Stimulated activated CD8-positive, alpha-beta memory T cell treated with anti-CD3 and anti-CD28 coated beads, Interleukin-4, amount 100 ng/mL, for 4 hours (primary cell): ENCODE measurements at places on chromosomes 2 and 18.

DNA sequence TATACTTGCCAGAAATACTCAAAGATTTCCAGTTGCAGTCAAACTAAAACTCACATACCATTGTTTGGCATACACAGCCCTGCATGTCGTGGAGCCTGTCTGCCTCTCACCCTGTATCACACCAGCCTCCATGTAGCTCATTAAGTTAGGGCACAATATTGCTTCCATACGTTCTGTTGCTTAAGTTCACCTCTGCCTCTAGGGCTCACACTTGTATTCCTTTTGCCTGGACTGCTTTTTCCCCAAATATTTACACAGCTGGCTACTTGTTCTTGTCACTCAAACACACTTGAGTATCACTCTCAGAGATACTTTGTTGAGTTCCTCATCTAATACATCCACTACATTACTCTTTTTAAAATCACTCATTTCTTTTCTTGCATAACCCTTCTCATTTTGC lies 83.1 kb downstream of the PTH2R start:
- no peak for DNase-seq

DNA sequence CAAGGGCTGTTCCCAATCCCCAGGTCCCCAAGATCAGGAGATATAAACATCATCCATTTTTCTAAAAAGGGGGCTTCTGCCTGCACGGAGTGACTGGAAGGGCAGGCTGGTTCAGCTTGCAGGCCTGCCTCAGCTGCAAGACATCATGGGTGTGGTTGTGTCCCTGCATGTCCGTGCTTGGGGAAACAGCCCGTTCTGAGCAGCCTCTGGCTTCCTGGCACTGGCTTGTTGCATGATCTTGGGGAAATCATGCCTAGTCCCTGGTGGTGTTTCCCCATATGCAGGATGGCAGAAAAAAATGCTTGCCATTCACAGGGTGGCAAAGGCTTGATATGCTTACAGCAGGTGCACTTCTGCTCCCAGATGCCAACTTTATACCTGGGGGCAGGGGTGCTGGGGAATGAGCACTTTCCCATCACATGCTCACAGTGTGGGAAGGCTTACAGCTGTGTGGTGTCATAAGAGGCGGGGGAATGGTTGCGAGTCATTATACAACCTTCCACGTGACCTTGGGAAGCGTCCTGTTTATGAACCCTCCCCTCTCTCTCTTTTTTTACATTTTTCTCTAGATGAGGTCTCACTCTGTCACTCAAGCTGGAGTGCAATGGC lies 7.2 kb downstream of the PCARE start:
- DNase-seq: no peak

- no peak for DNase-seq
Measured at GRCh38 chr2:55119711-55120487, 69.6 kb upstream of the RTN4 start.

GRCh38 chr2:69776886-69777785 lies 35.2 kb downstream of the ANXA4 start:
- no peak for DNase-seq

- DNase-seq: no peak
Measured at GRCh38 chr2:112093216-112093615, 38.1 kb downstream of the TMEM87B start.

DNA sequence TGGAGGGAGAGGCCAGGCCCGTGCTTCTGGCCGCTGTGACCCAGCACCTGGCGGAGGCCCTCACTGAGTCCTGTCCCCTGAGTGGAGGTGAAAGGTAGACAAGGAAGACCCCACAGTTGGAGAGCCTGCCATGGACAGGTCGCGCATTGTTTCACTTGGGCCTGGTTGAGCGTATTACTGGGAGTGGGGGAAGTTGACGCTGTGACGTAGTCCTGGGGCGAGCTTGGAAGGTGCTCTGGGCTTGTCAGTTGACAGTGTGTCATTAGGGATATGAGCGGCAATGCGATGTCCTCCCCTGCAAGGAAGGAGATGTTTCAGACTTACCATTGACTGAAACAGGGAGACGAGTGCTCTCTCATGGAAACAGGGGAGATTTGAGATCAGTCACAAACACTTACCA lies 127.1 kb downstream of the SH3RF3 start:
- no peak for DNase-seq

GRCh38 chr18:76819411-76820136 lies 2.8 kb upstream of the ZNF236 start:
- no peak for DNase-seq

DNA sequence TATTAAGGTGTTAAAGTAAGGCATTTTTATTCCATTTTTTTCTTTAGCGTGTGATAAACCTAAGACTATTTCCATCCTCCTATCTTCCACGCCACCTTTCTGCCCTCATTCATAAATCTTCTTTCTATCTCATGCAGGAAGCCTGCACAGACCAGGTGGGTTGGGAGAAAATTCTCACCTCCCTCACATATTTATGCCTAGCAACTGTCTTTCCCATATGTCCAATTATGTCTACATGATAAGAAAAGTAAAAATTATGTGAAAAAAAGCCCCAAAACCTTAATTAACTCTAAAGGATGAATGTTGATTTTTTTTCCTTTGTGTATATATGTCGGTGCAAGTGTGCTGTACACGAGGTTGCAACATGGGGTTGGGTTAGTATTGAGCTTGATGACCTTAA lies 225.6 kb upstream of the GCFC2 start:
- no peak for DNase-seq

DNA sequence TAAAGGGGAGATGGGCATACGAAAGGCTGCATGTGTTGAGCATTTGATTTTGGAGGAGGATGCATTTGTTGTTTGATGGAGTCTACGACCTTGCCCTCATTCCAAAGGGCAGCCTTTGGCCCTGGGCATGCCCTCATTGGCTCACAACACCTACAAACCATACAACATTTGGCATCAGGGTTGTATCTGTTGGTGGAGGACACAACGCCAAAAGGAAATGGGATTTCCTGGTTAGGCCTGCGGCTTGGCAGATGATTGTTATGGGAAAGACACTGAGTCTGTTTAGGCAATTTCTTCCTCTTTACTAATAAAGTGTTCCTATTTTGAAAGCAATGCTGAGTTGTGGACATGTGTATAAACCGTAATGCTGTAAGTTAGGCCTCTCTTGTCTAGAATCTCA lies 246.9 kb downstream of the LDLRAD4 start:
- DNase-seq: no peak

DNA sequence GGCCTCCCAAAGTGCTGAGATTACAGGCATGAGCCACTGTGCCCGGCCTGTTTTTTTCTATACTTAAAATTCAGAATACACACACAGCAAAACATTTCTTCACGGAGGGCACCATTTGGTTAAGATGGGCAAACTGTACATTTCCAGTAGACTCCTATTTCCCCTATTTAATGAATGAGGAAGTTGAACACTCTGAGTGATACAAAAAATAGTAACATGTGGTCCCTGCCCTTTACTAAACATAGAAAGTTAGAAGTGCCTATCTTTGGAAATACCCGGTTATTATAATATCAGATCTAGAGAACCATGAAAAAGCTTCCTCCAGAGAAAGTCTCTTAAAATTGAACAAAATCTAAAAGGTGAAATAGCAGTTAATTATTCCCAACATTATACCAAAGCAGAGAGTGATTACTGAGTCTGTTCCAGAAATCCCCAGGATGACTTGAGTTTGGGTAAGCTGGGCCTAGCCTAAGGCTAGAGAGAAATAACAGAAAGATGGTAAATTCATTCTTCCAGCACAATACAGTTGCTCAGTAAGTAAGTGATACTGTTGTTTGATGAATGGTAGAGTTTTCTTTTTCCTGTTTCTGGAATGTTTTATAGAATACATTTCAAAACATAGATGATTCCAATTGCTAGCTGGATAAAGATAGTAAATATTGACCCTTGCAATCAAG lies 23.3 kb upstream of the RMC1 start:
- no peak for DNase-seq

DNA sequence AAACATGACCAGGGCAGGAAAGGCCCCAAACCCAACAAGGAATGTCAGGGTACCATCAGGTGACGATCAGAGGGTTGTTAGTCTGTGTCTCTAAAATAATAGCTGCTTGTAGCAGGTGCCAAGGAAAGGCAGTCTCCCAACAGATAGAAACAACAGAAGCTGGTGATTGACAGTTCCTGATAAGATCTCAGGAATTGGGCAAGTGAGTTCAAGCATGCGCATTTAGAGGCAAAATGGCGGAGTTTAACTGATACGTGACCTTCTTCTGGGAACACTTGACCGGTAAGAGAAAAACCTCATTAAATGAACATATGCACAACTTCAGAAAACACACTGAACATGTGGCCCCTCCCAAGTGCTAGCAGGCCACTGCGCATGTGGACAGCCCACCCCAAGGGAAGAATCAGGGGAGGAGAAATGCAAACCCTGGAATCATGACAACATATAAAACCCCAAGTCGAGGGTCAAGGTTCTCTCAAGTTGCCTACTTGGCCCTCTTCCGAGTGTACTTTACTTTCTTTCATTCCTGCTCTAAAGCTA lies 664.9 kb downstream of the KCNJ3 start:
- no peak for DNase-seq

GRCh38 chr2:160472839-160473251 lies 20.8 kb downstream of the RBMS1 start:
- DNase-seq: no peak

GRCh38 chr2:8886876-8887275 lies 49.5 kb upstream of the KIDINS220 start:
- DNase-seq: no peak

GRCh38 chr2:46198164-46198883 lies 98.9 kb upstream of the EPAS1 start:
- DNase-seq: no peak

- DNase-seq: no peak
Measured at GRCh38 chr2:189181706-189182105, 2.1 kb upstream of the COL5A2 start.

DNA sequence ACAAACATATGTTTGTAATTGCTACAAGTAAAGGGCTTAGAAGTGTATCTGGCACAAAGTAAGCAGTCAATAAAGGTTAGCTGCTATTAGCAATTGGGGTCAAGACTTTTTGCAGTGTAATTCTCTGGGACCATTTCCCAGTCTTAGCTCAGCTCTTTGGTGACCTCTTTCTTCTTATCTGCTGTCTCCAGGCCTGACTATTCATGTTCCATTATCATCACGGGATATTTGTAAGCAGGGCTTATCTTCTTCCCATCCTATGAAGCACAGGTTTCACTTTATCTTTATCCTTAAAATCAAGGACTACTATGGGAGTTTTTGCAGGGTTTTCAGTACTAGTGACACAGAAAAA lies 131.7 kb downstream of the DOCK10 start:
- DNase-seq: no peak

DNA sequence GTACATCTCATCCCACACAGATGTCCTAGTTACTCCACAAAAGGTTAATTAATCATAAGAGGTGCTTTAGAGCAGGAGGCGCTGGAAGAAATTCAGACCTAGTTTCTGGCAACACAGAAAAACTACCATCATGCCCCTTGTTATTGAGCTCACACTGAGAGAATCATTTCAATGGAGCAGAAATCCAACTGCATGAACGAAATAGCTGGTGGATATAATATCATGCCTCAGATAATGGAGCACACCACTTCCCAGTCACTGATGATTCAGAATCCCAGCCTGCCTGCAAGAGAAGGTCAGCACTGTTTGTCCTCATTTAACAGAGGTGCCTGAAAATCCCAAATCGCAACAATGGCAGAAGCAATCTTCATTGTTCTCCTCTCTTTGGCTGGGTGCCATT lies 125.8 kb upstream of the CREB1 start:
- no peak for DNase-seq

DNA sequence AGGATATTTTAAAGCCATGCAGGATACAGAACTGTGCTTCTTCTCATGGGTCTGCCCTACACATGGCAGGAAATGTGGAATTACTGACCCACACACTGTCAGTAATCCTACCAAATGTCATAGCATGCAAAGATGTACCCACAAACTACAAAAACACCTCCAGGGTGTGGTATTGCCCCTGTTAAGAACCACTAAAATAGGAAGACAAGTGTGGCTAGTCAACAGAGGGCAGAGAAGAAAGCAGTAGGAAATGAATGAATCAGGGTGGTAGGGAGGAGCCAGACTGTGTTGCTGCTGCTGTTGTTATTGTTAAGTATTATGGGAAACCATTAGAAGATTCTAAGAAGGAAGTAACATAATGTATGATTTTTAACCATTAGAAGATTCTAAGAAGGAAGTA lies 556.7 kb upstream of the ACVR2A start:
- DNase-seq: no peak

DNA sequence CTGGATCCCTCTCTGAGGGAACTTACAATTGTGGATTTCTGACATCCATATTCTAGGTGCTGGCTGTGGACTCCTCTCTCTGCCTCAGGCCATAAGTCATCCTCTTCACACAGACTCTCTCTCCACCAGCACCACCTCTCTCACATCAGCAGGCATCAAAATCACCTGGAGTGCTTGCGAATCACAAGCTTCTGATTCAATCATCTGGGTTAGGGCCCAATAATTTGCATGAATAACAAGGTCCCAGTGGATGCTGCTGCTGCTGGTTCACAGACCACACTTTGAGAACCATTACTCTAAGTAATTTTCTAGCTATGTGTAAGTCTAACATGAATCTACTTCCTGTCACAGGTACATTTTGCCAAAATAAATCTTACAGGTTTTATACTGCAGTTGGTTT lies 214.9 kb downstream of the DSEL start:
- no peak for DNase-seq

GRCh38 chr2:98935111-98935770 lies 784 bp downstream of the CRACDL start:
- DNase-seq: no peak

DNA sequence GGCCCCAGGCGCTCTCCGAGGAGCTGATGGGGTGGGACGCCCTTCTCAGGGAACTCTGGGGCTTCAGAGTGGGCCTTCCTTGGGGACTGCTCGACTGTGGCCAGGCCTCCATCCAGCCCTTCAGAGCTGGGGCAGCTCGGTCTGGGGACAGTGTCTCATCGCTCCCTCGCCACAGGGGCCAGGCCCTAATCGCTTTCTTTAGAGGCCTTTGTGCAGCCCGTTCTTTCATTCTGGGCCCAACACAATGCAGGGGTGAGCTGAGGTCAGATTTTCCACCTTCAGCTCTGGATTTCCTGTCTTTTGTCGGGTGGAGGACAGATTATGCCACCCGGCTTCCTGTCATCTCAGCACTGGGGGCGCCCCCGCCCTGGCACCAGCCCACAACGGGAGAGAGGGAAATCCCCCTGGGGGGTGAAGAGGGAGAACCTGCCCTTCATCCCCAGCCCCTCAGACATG lies 25.2 kb downstream of the MYCN start:
- DNase-seq: peak; percentile 27

GRCh38 chr2:241125626-241126025 lies 23.5 kb upstream of the MTERF4 start:
- no peak for DNase-seq

- no peak for DNase-seq
Measured at GRCh38 chr18:22551536-22552151, 133.9 kb upstream of the CTAGE1 start.

- DNase-seq: no peak
Measured at GRCh38 chr2:3422161-3422779, 42.8 kb downstream of the TRAPPC12 start.
